ENCODE measurements at places on chromosomes 6 and 20.
A peak's percentile ranks its signal among the peaks of the same experiment; 100 is the strongest.

DNA sequence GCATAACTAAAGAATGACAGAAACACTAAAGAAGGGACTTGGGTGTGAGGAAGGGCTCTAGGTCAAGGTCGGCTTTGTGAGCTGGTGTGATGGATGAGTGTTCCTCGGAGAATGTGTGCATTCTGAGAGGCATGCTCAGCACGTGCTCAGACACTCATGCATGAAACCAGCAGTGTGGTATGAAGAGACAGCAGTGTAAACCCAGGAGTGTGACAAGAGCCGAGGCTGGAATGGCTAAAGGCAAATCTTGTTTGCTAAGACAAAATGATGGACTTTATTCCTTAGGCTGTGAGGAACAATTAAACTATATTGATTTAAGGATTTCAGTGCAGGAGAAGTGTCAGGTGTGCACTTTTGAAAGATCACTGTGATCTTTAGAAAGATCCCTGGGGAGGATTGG lies 107.4 kb upstream of the MAP7 start:
- DNase-seq, result no peak

- peak; percentile 77 for DNase-seq
Observed at GRCh38 chr6:49054311-49054710, 408.7 kb downstream of the MMUT start.

DNA sequence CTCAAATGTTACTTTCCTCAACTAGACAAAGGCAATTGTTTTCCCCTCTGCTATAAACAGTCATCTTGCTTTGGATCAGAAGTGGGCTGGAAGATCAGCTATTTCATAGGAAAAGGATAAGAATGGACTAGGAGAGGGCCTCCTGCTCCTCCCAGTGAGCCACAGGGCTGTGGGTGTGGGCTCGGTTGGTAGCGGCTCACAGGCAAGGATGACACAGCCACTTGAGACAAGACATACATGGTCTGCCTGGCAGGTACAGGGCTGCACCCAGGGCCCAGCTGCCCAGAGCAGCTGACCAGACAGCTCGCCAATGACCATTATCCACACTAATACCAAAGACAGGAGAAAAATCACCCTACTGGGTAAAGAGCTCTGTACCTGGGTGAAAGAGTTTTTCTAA lies 9.0 kb upstream of the SLA2 start:
- DNase-seq, result no peak

DNA sequence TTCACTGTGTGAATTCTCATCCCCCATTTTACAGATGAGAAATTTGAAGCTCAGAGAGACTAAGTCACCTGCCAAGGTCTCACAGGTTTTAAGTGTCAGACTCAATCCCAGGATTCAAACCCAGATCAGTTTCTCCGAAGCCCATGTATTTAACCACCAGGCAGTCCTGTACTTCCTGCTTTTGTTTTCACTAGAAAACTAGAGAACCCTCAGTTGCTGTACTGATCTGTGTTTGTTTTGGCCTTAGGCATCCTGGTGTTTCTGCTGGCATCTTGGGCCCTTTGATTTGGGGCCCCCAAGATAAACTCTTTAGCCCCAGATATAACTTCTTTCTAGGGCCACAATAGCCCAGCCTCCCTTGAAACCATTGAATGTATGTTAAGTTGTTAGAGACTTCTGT lies 36.5 kb downstream of the PPP1R16B start:
- no peak for DNase-seq

GRCh38 chr20:13690943-13691342 lies 52.2 kb upstream of the TASP1 start:
- DNase-seq, result no peak

- no peak for DNase-seq
Observed at GRCh38 chr6:9398071-9398766, 962.9 kb upstream of the SLC35B3 start.

DNA sequence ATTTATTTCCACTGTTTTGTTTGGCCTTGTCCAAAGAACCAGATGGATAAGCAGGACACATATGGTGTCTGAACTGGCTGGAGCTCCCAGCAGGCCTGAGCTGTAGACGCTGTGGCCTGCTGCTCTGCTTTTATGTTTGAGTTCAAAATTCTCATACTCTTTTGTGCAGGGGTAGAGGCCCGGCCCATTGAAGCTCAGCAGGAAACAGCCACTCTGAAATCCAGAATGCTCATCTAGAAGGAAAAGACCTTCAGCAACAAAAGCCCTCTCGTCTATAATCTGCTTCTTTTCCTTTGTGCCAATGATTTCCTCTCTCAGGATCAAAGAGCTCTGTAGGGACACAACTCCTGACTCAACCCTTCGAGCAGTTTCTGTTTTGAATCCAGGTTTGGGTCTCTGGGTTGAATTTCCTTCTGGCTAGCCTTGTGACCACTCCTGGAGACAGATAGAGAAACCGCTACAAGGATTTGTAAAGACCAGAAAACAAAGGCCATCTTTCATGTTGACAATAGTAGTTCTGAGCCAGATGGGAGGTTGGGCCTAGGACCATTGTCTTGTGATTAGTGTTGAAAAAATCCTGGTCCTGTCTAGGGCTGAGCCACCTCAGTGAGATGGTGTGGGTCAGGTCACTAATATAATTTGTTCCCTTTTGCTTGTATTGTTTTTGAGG lies 446.7 kb downstream of the BCKDHB start:
- DNase-seq, result no peak

DNA sequence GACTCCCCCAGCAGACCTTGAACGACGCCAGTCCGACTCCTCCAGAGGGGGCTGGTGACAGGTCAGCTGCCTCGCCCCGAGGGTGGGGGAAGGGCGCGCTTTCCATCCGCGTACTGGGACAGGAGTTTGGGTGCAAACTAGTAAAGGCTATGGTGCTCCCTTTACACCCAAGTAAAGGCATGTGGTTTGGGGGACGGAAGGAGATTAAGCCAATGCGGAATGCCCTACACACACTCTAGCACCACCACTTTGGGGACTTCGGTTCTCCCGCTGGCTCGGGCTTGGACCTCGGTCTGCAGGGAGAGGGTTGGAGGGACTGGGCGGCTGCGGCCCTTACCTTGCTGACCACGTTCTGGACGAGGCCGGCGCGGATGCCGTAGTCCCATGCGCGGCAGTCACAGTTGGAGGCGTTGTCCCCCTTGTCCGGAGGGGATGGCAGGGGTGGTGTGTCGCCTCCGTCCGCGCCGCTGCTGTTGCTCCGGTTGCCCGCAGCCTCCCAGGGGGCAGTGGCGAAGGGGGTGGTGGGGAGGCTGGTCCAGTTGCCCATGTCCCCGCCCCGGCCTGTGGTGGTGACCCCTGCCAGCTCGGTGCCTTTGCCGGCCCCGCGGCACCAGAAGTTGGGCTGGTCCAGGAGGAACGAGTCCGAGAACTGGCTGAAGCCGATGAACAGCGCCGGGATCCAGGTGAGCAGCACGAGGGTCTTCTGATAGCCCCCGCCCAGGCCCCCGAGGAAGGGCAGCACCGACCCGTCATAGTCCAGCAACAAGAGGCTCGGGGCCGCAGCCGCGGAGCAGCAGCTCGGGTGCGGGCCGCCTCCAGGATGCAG lies 1.1 kb downstream of the SLC22A23 start:
- peak; percentile 30 for DNase-seq

DNA sequence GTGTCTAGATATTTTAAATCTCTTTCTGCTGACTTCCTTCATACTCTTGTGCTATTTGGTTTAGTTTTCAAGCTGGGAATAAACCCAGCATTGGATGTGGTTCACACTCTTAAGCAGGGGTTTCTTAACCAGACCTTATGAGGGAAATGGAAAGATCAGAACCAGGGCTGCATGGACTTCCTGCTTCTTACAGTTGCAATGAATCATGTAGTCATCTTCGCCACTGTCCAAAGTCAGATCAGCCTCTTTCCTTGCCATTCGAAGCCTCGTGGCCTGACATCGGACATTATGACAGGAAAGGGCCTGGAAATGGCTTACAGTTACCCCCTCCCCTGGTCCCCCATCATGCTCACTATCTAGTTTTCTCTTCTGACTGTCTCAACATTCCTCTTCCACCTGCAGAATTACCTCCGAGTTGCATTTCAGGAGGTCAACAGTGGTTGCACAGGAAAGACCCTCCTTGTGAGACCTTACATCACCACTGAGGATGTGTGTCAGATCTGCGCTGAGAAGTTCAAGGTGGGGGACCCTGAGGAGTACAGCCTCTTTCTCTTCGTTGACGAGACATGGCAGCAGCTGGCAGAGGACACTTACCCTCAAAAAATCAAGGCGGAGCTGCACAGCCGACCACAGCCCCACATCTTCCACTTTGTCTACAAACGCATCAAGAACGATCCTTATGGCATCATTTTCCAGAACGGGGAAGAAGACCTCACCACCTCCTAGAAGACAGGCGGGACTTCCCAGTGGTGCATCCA lies 16.8 kb upstream of the NAA20 start:
- DNase-seq, result no peak

DNA sequence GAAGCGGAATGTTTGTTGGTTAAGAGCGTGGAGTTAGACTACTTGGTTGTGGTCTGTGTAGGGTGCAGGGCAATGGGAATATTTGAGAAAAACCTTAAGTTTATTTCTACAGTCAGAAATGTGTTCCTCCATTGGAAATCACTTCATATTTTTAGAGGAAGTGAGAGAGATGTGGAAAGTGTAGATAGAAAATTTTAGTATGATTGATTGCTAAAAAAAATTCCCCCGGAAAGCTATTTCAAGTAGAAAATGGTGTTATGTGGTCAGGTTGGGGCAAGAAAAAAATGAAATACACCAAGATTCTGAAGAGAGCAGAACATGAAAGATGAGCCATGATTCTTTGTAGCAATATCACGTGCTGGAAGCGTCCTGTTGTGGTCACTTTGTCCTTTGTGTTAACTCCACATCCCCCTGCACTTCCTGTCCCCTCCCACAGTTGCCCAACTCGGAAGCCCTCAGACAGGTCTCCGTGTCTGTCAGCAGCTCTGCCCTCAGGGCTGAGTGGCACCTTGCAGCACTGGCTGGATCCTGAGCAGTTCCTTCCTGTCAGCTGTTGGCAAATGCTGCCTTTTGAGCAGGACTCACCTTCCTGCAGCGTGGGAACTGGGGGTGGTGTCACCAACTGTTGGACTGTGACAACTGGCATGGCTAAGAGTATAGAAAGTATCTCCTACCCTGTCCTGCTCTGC lies 137.5 kb upstream of the SLC24A3 start:
- DNase-seq, result no peak

DNA sequence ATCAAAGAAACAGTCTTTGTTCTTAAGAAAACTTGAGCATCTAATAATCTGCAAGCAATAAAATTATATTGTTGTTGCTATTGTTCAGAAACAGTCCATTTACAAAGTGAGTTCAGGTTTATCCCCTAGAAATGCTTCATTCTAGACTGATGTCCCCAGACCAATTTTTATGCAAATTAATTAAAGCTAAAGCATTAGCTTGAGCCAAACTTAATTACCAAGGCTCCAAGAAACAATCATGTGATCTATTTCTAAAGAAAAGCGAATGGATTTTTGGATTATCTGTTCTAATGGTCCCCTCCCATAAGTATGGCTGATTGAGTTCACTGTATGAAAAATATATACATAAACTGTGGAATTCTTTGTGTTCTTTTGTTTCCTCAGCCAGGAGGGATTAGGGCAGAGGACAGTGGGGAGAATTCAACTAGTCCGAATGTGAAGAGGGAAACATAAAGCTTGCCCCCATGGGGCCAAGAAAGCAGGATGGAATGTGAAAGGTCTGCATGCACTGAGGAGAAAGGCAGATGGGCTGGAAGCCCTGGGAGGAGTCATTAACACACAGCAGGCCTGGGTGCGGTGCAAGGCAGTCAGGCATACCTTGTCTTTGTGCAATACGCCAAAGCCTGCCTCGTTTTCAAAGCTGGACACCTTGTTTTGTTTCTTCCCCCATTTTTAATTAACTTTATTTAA lies 597.1 kb downstream of the KIF16B start:
- no peak for DNase-seq

- no peak for DNase-seq
Observed at GRCh38 chr6:126118058-126118755, 131.9 kb downstream of the TRMT11 start.

GRCh38 chr20:48785256-48785655 lies 42.5 kb downstream of the PREX1 start:
- DNase-seq, result no peak

All from mammary epithelial cell (primary cell).